ENCODE measurements at places on chromosomes 4 and X. TPM values are rescaled to one million over a fixed set of nuclear protein-coding genes. Genes with fewer than 3 reads are reported as not detected.

Gene CPZ
- total RNA-seq, result not detected

Gene RBM46
- not detected for total RNA-seq

Gene EVC2
- total RNA-seq, result 0.63 TPM

Gene VGLL1
- total RNA-seq, result not detected

Gene TIMP1
- 15.9 TPM for total RNA-seq

Gene ARSJ
- total RNA-seq, result 0.18 TPM

Gene KLHL4
- total RNA-seq, result 0.58 TPM

Gene TAF7L
- 0.13 TPM for total RNA-seq

Gene ABCG2
- total RNA-seq, result 0.24 TPM

Gene SHOX
- total RNA-seq, result not detected

Gene SYTL4
- total RNA-seq, result 0.11 TPM
